GM23338 (cell line): ENCODE measurements at places on chromosomes 1 and 21. TPM values are rescaled to one million over a fixed set of nuclear protein-coding genes. Genes with fewer than 3 reads are reported as not detected.

The SEMA4A gene
- 5.5 and 5.6 TPM in 2 replicates for polyA plus RNA-seq

The SGIP1 gene
- 4.5 and 6.1 TPM in 2 replicates for polyA plus RNA-seq

The THEM5 gene
- 0.38 TPM in 1 of 2 replicates, not detected in the other for polyA plus RNA-seq

The ASH1L gene
- 17.7 and 24.7 TPM in 2 replicates for polyA plus RNA-seq

GRCh38 chr1:55010194-55010886, 11.6 kb downstream of the BSND start:
- no peak for DNase-seq

DNA sequence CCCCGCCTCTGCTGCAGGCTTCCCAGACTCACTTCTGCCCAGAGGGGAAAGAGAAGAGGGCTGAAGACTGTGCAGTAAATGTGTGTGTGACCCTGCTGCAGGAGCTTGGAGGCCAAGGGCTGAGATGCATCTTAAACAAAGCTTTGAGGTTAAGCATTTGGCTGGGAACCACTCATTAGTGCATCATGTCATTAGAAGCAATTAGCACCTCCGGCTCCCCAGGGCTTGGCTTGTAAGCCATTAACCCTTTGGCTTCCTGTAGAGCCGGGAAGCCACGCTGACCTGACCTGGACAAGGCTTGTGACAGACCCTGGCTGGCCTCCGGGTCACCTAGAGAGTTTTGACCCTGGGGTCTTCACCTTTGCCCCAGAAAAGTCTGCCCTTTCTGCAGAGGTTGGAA, 77.0 kb downstream of the CSMD2 start:
- DNase-seq, result no peak

DNA sequence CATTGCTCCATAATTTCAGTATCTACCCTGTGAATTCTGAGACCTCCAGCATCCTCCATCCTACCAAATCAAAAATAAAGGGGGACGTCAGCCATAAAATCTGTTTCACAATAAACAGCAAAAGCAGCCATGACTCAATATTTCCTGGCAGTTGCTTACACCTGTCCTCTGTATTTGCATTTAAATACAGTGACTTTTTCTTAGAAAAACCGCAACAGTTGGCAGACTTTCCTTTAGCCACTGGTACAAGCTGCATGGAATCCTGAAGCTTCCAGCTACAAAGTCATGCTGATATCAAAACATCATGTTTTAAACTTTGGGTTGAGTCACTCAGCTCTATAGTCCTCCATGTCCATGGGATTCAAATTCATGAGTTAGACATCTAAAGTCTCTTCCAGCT, 278.0 kb upstream of the KAZN start:
- no peak for DNase-seq
